NCI-H510A treated with DMSO at 0.1 percent for 48 hours (cell line): ENCODE measurements at places on chromosomes 3 and 15.
A peak's percentile ranks its signal among the peaks of the same experiment; 100 is the strongest.

DNA sequence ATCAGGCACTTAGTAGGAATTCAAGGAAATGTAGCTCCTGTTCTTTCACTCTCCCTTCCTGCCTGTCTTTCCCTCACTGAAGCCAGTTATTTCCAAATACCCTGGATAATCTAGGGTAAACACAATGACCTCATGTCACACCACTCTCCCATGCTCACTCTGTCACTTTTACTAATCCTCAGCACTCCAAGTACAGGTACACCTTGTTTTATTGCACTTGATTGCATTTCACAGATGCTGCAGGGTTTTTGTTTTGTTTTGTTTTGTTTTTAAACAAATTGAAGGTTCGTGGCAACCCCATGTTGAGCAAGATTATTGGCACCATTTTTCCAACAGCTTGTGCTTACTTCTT, 40.8 kb downstream of the PPM1L start:
- peak; percentile 73 for DNase-seq

- DNase-seq: no peak
These were observed 40.9 kb upstream of the CCDC80 start for GRCh38 chr3:112681822-112682325.

DNA sequence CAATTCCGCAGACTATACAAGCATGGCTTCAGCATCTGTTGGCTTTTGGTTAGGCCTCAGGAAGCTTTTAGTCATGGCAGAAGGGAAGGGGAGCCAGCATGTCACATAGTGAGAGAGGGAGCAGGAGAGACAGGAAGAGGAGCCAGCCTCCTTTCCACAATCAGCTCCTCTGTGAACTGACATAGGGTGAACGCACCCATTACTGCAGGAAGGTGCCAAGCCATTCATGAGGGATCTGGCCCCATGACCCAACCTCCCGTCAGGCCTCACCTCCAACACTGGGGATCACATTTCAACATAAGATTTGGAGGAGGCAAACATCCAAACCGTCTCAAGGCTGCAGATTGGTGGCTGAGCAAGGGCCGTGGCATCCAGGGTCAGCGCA, 106.3 kb downstream of the LRRK1 start:
- no peak for DNase-seq

DNA sequence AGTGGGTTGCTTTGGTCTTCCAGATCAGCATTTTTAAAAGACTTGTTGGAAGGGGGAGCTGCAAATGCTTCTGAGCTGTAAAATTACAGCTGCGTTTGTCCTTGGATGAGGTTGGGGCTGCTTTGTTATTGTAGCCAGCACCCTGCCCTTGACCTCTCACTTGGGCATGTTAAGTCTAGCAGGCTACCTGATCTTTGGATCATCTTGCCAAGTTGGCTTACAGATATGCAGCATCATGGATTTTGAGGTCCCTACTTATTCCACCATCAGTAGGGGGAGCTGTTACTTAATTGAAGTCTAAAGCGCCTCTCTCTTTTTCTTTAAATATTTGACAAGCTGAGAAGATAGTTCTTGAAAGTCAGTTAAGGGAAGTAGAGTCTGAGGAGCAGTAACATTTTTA, 793.0 kb downstream of the MCTP2 start:
- DNase-seq: no peak

DNA sequence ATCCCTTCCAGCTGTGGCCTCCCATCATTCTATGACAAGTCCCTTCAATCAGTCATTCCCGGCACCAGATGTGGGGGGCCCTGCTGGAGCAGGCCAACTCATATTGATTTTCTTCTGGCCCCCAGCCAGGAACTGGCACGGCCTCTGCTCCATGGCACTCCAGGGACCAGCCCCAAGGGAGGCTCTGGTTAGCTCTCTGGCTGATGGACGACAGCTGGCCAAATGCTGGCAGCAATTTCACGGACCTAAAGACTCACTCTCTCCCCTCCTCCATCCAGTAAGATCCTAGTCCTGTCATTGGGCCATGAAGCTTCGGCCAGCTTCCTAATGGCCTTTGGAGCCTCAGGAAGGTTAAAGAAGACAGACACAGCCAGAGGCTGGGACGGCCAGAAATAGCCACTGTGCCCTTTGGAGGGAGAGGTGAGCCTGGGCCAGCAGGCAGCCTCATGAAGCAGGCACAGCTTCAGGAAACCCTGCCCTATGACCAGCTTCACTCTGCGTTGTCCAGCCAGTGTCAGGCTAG, 131.0 kb downstream of the MEX3B start:
- DNase-seq: peak; percentile 66

- no peak for DNase-seq
These were observed 27.4 kb downstream of the SLCO2A1 start for GRCh38 chr3:134002306-134002705.

DNA sequence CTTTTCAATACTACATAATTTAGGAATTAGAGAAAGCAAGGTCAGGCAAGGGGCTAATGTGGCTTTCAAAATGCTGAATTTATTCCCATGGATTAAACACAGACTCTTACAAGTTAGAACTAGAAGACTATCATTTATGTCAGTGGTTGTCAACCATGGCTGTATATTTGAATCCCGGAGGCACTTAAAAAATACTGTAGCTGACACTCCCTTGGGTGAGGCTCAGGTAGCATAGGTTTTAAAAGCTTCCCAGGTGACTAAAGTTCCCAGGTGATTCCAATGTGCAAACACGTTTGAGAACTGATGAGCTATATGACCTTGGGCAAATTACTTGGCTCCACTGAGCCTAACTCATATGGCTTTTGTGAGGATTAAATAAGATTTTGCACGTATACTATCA, 29.6 kb downstream of the AAGAB start:
- DNase-seq: no peak

DNA sequence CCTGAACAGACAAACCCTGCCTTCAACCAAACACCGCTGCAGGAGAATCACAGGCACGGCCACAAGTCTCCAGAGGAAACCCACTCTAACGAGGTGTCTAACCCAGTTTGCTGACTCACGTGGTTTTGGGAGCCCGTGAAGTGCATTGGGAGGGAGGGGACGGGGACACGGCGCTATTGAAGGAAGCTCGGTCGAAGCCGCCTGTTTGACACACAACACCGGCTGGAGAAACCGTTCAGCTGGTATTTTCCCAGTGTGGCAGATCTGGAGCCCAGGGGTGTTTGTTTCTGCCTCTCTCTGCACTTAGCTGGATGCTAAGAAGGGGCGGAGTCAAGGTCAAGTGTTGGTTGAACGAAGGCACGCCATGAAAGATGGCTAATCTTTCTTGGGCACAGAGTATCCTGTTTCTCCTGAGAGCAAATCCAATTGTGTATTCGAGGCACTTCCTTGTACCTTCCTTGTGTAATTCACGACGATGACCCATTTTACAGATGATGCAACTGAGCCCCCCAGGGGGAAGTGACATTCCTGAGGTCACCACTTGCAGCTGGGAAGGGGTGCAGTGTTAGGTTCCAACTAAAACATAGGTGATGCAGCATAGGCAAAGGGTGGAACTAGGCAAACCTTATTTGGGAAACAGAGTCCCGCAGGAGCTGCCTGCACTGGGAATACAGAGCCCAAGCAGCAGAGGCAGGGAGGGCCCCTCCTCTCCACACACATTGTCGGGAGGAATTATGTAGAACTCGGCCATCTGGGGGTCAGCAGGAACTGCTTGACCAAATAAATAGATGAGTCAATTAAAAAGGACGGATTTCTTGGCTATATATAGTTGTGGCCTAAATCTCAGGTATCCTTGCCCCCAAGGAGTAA, 22.5 kb downstream of the SLC6A6 start:
- DNase-seq: peak; percentile 32

GRCh38 chr3:56796996-56797395, 4.8 kb downstream of the ARHGEF3 start:
- DNase-seq: no peak

GRCh38 chr15:41523097-41523496, 9.5 kb upstream of the LTK start:
- no peak for DNase-seq

- no peak for DNase-seq
These were observed 13.8 kb downstream of the TMEM266 start for GRCh38 chr15:76073554-76073953.

GRCh38 chr3:13898346-13898745, 18.5 kb upstream of the WNT7A start:
- DNase-seq: no peak

DNA sequence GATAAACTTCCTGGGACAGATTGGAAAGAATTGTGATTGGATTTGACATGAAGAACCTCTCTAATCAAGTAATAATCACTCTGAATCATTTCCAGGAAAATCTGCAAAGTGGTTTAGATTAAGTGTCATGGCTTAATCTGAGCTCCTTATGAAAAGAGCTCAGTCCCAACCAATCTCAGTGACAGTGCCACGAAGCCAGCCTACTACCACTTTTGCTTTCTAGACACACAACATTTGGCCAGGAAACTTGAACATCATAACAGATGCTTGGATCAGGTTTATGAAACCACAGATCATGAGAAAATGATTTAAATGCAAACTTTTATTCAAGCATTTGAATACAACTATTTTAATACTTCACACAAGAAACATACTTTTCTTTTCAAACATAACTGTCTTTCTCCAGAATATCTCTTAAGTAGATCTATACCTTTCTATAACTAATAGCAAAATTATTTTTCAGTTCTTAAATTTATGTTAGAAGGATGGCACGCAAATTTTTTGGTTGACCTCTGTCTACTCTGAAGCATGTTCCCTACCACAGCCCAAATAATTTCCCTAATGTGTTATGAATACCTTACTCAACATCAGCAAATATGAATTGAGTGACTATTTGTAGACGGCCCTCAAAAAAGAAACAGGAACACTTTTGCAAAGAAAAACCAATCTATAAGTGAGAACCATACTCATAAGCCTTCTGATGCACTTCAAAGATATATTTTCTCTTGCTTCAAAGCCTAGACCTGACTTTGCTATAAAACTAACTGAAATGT, 495.0 kb upstream of the ZNF385D start:
- no peak for DNase-seq
